ENCODE measurements at places on chromosomes 13 and 19.
A peak's percentile ranks its signal among the peaks of the same experiment; 100 is the strongest.

DNA sequence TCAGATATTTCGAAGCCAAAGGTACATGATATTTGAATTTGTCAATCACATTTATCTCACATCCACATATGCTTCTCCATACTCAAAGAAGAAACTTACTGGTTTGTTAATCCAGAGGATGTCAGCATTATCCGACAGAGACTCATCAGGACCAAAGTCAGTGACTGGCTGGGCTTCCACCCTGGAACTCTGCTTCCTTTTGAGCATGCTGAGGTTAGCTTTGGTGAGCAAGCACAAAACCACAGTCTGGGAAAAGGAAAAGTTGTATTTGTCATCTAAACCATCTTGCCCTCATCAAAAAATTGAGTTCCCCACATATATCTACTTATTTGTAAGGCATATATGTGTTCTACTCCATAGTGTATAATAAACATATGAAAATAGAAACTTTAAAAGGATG, 17.4 kb downstream of the NALCN start:
- no peak for DNase-seq

DNA sequence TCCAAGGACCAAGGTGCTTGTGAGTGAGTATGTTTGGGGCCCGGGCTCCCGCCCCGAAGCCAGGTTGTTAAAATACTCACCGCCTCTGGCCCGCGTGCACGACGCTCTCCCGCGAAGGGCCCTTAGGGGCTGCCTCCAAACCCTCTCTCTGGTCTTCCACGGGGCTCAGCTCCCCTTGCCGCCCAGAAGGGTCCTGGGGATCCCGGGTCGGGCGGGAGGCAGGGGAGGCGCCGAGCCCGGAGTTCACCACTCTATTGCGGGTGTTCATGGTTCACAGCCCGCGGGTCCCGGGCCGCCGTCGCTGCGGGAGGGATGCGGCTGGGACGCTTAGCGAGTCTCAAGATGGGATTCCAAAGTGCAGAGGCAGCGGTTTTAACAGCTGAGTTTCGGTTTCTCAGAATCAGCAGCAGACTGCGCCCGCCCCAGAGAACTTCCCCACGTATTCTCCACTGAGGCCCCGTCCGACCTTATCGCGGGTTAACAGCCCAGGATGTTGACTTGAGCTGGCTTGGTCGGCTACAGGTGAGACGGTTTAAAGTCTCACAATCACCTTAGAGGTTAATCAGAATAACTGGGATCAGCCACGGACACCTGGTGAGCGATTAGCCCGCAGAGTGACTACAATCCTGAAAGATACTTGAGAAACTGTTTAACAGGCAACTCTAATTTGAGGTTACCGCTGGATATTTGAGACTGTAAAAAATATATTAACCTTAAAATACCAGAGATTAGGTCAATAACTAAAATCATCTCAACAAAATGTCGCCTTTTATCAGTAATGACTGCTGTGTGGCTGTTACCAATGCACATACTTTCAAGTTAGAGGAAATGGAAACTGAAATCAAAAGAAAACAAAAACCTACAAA, at the start of gene EPSTI1:
EPSTI1 (minus strand) TSS at position 344 of the 866 bp plus-strand sequence; CDS start at position 268, 76 bp downstream.
- no peak for DNase-seq

DNA sequence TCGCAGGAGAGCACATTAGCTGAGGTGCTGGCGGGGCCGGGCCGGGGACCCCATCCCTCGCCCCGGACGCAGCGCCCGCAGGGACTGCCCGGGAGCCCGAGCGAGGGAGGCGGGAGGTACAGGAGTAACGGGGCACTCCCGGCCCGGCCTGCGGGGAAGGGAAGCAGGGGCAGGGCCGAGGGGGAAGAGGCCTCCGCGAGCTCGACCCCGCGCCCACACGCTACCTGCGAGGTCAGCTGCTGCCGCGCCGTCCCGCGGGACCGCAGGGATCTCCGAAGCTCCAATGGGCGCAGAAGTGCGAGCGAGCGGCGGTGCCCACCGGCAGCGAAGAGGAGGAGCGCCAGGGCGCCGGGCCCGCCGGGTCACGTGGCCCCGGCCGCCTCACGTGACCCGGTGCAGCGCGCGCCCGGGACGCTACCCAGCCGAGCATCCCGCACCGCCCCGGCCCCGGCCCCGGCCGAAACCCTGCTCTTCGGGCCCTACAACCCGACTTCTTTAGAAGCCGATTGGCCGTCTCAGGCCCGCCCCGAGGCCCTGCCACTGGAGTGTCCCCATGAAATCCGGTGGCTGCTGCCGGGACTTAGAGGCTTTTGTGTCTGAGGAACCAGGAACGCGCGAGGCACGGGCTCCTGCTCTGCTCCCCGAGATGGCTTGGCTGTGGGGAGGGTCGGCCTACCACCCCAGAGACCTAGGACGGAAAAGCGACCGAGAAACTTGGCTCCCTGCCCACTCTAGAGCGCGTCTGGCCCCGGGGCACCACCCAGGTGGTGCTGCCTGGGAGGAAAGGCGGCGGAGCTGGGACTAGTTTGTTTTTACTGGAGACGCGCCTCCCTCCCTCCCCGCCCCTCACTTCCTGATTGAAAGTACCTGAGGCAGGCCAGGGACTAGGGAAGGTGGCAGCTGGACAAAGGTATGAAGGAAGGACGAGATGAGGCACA, at the start of gene RCBTB1:
RCBTB1 (minus strand) TSS at position 339 of the 938 bp plus-strand sequence. CDS start 18,279 bp downstream, outside the sequence.
- DNase-seq: peak; percentile 83

GRCh38 chr13:43129511-43130110, 106.2 kb downstream of the DNAJC15 start:
- DNase-seq: no peak

GRCh38 chr19:366951-367350, 22.4 kb upstream of the MIER2 start:
- no peak for DNase-seq

GRCh38 chr13:22470075-22470474, 710.7 kb upstream of the SGCG start:
- no peak for DNase-seq

GRCh38 chr19:47381653-47382279, 32.7 kb downstream of the DHX34 start:
- no peak for DNase-seq

- DNase-seq: no peak
Measured at GRCh38 chr13:46647512-46648065, 94.6 kb downstream of the LRCH1 start.

DNA sequence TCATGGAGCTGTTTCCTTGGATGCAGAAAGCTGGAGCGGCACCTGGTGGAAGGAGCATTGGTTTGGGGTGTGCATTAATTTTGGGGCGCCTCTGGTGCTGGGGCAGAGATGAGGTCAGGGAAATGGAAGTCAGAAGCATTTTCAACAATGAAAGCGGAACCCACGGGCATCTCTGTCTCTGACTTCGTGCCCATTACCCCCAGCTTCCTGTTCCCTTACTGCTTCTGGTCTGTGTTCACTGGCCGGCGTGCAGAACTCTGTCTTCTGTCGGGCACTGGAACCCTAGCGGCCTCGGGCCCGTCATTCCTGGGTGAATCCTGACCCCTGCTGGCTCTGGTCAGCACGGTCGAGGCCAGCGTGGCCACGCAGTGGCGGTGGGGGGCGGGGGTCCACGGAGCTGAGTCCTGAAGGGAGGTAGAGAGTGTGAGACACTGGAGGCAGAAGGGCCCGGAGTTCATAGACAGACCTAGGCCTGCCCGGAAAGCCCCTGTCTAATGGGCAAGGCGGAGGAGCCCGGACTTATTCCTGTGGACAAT, 7.9 kb upstream of the LINGO3 start:
- peak; percentile 91 for DNase-seq

DNA sequence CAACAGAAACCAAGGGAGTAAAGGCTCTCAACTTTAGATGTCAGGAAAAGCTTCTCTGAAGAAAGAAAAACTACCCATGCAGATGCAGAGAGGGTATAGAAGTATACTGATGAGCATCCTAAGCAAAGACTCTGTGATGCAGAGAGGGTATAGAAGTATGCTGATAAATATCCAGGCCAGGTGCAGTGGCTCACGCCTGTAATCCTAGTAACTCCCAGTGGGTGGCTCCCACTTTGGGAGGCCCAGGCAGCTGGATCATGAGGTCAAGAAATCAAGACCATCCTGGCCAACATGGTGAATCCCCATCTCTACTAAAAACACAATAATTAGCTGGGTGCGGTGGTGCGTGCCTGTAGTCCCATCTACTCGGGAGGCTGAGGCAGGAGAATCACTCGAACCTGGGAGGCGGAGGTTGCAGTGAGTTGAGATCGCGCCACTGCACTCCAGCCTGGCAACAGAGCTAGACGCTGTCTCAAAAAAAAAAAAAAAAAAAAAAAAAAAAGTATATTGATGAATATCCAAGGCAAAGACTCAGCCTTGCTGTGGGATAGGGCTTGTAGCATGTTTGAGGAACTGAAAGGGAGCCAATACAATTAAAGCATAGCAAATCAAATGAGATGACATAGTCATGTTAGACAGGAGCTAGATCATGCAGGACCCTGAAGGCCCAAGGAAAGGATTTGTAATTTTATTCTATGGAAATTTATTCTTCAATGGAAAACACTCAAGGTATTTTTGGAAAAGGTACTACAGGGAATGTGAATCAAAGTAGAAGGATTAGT, 14.9 kb downstream of the UBL3 start:
- no peak for DNase-seq

DNA sequence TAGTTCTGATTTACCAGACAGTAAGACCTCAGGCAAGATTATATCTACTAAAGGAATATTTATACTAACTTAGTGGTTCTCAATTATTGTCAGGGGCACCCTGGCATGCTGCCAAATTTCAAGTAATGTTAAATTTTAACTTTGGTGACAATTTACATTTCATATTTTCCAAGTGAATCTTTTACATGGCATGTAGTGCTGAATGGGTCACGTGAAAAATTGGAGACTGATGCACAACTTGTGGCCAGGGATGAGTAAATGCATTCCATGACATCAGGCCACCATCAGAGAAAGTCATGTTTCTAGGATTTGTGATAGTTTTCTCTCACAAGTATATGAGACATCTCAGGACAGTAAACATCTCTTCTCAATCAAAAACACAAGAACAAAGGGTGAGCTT, 202.6 kb upstream of the SOX21 start:
- DNase-seq: no peak

Measured in HuH-7.5 (cell line).